Omental fat pad (tissue), 4 donors: ENCODE measurements at places on chromosomes 4 and X. TPM values are rescaled to one million over a fixed set of nuclear protein-coding genes. Genes with fewer than 3 reads are reported as not detected.

DKK2 gene
- 0.84 TPM for total RNA-seq

- no peak for DNase-seq
Measured at GRCh38 chr4:22712529-22712928, 19.8 kb downstream of the GBA3 start.

DNA sequence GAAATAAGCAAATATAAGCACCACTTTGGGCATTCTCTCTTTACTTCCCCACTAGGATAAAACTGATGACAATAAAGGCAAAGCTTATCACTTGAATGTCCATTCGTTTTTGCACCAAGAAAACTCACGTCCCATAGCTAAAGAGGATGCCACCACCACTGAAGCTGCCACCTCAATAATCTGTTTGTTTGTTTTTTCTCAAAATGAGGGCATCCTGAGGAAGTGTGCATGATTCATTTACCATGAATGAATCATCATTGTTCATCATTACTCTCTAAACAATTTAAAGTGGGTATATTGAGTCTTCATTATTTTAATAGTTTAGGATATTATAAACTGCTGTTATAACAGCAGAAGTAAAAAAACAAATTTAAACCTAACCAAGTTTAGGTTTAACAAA is 168.2 kb downstream of the DCTD start:
- no peak for DNase-seq

EDA gene
- 7.2 TPM for total RNA-seq

DNA sequence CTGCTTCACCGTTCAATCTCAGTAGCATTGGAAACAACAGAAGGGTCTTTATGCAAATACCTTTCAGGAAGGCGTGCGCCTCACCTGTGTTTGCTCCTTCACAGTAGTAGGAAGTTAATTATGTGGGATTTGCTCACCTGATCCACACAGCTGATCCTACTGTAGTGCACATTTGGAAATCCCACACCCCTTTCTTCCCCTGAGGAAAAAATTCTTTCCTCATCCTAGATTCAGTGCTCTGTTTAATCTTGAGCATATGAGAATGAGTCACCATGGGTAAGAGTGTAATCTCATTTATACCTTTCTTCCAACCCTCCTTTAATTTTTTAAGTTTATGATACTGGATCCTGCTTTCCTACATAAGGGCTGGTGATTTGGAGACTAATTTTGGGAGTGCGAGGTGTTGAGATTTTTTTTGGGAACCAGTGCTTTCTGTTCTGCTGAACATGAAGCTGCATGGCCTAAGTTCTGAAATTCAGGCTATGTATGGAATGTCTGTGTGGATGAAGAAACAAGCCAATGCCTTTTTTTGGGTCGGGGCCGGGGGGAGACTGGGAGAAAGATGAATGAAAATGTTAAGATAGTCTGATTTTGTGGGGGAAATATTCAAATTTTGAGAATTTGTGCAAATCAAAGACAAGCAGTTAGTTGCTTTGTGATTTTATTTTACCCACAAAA is 19.0 kb downstream of the GAB1 start:
- no peak for DNase-seq

NAP1L2 gene
- 1.5 TPM for total RNA-seq

CYBB gene
- total RNA-seq: 47.3 TPM

DNA sequence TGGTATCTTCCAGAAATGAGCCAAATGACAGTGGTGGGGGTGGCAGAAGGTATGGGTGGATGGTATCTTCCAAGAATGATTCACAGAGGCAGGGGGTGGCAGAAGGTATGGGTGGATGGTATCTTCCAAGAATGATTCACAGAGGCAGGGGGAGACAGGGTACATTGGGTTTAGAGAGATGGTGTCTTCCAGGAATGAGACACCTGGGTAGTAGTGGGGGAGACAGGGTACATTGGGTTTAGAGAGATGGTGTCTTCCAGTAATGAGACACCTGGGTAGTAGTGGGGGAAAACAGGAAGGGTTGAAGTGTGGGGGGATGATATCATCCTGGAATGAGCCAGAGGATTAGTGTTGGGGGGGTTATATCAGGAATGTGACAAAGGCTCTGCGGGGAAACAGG is 62.0 kb downstream of the MAOA start:
- no peak for DNase-seq

- DNase-seq: no peak
Measured at GRCh38 chr4:4387531-4388310, 819 bp downstream of the NSG1 start.

DNA sequence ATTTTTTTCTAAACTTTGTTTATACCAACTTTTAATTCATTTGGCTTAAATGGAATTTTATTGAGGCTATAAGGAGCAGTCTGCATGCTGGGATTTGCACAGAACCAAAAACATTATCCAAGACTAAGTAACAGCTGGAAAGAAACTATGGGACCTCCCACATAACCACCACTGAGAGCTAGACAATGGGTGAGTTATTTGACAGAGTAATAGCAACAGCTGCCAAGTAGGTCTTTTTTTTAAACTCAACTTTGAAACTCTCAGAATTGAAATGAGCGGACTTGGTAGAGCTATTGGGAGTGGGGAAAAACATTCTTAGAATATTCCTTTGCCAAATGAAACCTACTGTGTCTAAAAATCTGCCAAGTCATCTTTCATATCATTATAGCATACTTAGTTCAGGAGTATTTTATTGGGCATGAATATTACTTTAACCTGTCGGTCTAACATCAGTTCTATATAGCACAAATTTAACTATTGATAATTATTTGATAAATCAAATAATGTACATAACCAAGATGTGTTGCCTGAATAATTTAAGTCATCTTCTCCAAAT is 1428.0 kb downstream of the PCDH7 start:
- no peak for DNase-seq

- DNase-seq: no peak
Measured at GRCh38 chr4:188434643-188435042, 295.4 kb downstream of the TRIML1 start.

NPFFR2 gene
- total RNA-seq: not detected

DNA sequence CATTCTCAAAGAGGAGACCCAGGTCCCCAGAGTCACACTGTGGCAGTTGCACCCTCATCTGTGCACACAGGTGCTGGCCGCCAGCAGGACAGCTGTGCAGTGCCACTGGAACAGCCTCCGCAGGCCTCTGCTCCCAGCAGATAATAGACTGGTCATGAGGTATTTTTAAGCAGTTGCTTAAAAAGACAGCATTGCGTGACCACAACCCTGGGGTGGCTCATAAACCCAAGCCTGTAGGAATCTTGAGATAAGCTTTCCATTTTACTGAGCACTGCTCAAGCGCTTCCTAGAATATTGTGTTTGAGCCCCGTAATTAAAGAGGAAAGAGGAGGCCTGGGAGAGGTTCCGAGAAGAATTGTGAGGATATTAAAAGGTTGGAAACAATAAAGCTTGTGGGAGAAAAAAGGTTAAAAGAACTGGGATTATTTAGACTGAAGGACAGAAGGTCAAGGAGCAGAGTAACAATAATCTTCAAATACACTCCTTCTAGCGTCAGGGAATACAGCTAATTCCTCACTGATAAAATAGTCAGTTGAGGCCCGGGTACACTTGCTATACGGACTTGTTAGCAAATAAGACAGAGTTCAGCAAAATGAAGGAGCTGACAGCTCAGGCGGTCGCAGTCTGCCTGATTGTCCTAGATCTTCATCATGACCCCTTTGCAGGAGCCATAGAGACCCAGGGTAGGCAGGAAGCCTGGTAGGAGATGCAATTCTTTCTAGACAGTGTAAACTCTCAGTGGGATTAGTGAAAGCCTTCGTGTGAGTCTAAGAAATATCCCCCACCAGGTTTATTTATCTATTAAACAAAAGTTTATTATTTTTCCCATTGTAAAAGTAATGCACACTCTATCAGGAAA is 86.2 kb upstream of the KIT start:
- DNase-seq: no peak

DNA sequence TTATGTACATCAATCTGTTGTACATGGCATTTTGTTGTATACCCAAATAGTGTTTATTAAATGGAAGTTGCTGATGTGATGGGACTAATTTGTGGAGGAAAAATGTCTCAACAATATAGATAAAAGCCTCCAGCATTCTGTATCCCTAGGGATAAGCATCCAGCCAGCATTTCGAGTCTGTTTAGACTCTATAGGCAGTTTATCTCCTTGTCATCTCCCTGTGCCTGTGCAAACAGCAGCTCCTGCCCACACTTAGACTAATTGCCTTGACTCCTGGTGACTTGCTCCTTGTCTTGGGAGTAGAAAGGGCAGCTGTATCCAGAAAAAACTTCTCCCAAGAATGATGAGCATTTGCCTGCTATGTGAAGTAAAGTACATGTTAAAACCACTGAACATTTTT is 83.8 kb downstream of the DOCK11 start:
- no peak for DNase-seq

DNA sequence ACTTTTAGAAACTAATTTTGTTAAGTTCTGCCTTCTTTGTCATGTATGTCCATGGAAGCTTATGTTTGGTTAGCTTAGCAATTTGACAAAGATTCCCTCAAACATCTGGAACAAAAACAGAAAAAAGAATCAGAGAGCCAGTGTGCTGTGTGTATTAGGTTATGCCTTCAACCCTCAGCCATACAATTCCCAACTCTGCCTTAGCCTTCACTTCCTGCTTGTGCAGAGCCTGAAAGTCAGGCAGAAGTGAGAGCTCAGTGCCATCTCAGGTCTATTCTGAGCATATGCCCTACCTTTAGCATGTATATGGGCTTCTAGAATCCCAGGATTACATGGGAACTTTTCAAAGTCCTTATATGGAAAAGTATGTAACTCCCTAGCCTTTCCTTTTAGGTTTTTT is 58.2 kb upstream of the STOX2 start:
- DNase-seq: no peak

ODAPH gene
- total RNA-seq: not detected

GRCh38 chr4:177611974-177612664 is 169.9 kb upstream of the AGA start:
- no peak for DNase-seq

SPINK2 gene
- total RNA-seq: 5.7 TPM

DNA sequence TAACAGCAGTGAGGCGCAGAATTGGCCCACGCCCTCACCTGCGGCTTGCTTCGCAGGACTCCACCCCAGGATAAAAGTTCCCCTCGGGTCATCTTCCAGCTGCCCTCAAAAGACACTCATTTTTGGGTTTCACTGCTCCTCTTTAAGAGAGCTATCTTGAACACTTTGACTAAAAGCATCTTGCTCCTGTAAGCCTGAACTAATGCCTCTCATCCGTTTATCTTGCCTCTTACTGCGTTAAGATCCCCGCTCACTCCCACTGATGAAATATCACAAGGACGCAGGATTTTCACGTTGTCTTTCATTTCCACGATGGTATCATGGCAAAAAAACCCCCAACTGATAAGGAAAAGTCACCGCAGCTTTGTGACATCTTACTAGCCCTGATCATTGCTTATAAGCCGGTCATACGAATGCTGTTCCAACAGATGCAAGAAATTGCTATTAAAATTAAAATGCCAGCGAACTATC is 591 bp upstream of the ACSL4 start:
- no peak for DNase-seq

EREG gene
- 9.4 TPM for total RNA-seq

GRCh38 chr4:100428051-100428450 is 89.8 kb downstream of the EMCN start:
- DNase-seq: no peak

- no peak for DNase-seq
Measured at GRCh38 chr4:161404346-161405110, 759.3 kb downstream of the FSTL5 start.
